Posterior cingulate gyrus (tissue), 11 donors: ENCODE measurements at places on chromosomes 16 and 17.

- no peak for DNase-seq
Measured at GRCh38 chr17:59067756-59068155, 38.9 kb downstream of the TRIM37 start.

DNA sequence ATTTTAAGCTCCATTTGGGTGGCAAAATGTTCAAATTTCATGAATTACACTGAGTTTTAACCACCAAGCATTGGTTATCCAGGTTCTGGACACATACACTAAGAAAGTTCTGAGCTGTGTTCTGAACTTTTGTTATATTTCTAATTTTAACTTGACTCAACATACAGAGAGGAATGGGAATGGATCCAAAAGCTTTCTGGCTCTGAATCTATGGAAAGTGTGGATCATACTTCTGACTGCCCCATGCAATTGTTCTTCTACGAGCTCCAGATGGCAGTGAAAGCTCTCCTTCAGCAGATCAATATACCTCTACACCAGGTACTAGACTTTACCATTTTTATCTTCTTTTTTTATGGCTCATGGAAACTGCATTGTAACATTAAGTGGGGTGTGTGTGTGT, 113.0 kb upstream of the NOG start:
- no peak for DNase-seq

DNA sequence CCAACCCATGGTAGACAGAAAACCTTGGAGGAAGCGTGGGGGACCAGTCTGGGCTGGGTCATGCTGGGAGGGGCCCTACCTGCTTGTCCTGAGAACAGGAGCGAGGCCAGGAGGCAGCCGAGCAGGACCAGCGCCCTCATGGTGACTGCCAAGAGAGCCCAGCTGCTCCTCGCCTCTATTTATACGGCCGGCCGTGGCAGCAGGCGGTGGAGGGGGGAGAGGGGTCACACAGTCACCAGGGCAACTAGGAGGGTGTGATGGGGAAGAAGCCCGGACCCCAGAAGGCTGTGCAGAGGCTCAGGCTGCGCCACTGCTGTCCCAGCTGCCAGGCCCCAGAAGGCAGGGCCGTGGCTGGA, at the start of gene SRL:
TSS of gene SRL (minus strand) at position 153 of the 356 bp plus-strand sequence. CDS start at position 140, 13 bp downstream.
- DNase-seq = no peak

GRCh38 chr16:31451681-31452351, 7.5 kb upstream of the ARMC5 start:
- DNase-seq = peak; percentile 89

DNA sequence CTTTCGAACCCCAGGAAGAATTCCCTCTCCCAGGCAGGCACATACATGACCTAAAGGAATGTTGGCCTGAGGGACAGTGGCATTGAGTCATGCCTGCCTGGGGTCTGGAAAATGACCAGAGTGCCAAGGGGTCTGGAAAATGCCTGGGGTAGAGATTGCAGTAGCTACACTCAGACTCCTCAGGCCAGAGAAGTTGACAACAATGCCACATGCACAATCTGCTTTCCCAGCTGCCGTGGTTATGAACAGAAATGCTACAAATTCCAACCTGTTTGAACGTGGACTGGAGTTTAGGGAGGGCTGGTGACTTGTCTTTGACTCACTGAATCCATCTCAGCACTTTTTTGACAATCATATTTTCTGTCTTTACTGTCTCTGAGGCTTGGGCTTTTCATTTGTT, 250.0 kb downstream of the ABCC12 start:
- DNase-seq = no peak

DNA sequence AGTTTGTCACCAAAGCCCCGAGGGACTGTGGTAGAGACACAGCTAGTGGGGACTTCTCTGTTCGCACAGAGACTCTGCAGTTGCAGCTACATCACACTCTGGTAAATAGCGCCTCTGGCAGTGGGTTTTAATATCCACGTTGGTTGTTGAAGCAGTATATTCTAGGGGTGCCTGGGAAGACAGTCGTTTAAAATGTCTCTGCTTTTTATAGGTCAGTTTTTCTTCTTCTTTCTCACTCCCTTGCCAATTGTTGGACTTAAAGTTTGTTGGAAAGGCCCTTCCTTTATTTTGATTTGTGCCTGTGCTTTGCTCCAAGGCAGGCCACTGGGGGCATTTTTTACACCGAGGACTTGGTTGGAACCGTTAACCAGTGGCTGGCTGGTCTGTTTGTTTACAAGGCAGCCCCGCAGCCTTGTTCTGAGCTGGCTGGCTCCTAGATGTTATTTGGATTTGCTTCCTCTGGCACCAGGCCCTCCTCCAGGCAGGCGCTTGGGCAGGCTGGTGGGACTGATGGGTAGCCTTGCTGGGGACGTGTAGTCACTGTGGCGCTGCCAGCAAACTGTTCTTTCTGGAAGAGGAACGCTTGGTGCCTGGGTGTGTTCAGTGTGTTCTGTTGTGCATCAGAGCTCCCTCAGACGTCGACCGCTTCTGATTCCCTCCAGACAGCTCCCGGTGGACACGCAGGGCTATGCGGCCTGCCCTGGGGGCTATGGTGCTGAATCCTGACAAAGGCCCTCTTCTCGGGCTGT, 218.2 kb upstream of the CHMP6 start:
- peak; percentile 96 for DNase-seq

DNA sequence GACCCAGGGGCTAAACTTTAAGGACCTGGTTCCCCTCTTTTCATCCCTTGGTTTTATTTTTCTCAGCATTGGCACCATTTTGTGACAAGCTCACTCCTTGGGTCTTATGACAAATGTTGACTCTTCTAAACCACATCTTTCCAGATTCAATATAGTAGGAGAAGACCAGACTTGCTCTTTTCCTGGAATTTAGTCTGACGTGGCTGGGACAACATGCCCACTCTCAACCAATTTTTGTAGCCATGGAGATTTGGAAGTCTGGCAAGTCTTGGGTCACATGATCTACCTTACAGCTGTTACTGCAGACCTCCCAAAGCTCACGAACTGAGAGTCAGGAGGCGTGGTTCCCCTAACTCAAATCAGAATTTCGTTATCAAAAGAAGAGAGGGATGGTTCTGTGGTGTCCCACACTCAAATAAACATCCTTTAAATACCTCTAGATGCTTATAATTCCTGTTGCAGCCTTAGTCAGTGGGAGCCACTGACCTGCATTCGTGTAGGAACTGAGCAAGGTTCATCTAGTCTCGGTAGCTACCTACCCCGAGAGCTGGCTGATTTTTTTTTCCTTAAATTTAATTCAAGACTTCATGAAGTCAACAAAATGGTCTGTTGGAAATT, 683.5 kb downstream of the MAF start:
- no peak for DNase-seq

DNA sequence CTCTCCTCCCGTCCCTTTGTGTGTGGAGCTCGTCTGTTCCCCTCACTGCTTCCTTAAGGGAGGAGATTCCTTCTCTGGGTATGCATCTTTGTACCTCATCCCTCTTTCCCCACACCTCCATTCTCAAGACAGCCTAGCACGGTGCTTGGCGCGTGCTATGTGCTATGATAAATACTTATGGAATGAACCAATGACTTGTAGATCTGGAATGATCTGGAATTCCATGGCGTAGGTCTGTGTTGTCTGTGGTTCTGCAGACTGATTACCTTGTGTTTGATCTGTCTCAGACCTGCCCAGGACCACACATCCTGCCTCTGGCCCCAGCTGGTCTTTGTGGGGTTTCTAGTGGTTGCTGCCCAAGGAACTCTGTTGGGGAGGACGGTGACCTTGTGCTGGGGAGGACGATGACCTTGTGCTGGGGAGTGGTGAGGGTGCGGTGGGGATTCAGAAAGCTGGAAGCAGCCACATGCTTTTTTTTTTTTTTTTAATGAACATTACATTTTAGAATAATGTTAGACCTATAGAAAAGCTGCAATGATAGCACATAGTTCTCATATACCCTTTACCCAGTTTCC, 33.5 kb upstream of the ETV4 start:
- DNase-seq = no peak

DNA sequence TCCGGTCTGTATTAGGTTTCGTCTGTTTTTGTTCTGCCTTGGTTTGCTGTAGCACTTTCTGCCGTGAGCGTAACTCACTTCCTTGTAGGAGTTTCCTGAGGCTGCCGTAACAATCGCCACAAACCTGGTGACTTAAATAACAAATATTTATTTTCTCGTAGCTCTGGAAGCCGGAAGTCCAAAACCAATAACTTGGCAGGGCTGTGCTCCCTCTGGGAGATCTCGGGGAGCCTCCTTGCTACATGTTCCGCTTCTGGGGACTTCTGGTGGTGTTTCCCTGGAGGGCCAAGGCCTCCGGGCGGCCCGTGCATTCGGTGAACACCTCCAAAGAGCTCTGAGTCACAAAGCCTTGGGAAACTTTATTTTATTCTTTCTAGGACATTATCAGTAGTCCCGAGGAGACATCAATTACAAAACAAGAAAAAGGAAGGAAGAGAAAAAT, 6.8 kb upstream of the WDR45B start:
- DNase-seq = no peak

DNA sequence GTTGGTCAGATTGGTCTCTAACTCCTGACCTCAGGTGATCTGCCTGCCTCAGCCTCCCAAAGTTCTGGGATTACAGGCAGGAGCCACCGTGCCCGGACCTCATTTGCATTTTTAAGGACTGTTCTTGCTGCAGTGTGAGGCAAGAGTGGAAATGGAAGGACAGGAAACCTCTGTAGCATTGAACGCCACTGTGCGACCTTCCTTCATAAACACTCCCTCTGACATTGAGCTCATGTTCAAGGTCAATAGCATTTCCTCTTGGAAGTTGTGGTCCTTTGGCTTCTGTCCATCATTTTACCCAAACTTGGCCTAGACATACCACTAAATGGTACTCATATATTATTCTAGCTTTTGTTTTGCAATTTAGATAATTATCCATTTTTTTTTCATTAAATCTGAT, 32.8 kb upstream of the ABCA8 start:
- no peak for DNase-seq

DNA sequence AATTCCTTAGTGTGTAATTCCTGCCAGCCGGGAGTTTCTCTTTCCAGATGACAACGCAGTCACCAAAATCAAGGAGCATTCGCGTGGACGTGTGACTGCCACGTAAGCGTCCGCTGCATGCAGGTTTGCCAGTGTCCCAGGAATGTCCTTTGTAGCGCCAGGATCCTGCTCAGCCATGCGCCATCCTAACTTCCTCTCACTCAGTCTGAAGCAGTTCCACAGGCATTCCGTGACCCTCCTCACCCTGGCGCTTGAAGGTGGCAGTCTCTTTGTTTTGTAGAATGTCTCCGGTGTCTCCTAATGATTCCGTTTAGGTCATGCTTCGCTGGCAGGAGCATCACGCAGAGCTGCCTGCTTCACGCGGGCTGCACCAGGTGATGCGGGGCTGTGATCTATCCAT, 88.6 kb downstream of the RPTOR start:
- no peak for DNase-seq

DNA sequence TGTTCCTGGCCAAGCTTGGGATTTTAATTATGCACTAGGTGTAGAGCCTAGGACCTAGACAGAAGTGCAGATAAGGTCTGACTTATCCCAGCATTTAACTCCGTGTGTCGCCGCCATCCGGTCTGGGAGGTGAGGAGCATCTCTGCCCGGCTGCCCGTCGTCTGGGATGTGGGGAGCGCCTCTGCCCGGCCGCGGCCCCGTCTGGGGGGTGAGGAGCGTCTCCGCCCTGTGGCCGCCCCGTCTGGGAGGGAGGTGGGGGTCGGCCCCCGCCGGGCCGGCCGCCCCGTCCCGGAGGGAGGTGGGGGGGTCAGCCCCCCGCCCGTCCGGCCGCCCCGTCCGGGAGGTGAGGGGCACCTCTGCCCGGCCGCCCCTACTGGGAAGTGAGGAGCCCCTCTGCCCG, 7.1 kb upstream of the B4GALNT2 start:
- DNase-seq = no peak

- no peak for DNase-seq
Measured at GRCh38 chr17:53570731-53571130, 252.0 kb upstream of the KIF2B start.

DNA sequence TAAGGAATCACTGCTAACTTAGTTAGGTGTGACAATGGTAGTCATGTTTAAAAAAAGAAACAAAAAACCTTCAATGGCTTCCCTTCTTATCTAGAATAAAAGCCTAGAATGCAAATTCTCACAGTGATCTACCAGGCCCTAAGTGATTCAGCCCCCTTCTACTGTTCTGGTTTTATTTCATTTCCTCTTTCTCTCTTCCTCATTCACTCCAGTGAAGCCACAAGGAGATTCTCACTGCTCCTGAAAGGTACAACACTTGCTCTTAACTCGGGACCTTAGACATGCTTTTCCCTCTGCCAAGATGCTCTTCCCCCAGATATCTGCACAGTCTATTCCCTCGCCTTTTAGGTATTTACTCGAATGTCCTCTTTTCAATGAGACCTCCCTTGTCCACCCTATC, 3.7 kb downstream of the PIGS start:
- no peak for DNase-seq

- DNase-seq = peak; percentile 23
Measured at GRCh38 chr17:73910206-73910605, 266.0 kb upstream of the SDK2 start.

DNA sequence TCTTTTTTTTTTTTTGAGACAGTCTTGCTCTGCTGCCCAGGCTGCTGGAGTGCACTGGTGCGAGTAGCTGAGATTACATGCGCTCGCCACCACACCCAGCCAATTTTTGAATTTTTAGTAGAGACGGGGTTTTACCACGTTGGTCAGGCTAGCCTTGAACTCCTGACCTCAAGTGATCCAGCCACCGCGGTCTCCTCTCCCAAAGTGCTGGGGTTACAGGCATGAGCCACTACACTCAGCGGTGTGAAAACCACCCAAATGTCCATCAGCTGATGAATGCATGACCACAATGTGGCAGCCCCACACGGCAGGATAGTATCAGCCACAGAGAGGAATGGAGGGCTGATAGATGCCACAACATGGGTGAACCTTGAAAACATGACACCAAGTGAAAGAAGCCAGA, 2.1 kb downstream of the P2RX5 start:
- no peak for DNase-seq

DNA sequence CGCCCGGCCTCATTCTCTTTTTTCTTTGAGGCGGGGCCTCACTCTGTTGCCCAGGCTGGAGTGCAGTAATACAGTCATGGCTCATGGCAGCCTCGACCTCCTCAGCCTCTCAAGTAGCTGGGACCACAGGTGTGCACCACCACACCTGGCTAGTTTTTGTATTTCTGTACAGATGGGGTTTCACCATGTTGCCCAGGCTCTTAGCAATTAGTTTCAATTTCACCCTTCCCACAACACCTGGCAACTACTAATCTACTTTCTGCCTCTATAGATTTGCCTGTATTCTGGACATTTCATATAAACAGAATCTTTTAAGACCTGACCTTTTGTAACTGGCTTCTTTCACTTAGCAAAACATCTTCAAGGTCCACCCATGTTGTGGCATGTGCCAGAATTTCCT, 8.0 kb upstream of the NT5M start:
- DNase-seq = no peak

DNA sequence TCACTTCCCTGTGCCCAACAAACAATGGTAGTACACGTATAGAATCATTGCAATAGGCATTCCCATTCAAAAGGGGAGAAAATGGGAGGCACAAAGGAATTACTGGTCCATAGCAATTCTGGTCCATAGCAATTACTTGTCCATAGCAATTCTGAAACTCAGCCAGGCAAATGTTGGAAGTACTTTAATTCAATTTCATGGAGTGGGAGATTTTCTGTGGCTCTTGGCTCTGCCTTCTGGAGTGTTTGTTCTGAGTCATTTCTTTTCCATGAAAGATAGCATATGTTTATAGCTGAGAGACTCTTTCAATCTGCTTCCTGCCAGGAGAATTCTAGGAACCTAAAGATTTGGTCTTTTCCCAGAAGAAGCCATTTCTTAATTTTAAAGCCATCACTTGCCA, 182.8 kb upstream of the ELAC2 start:
- no peak for DNase-seq

- no peak for DNase-seq
Measured at GRCh38 chr17:12789481-12790248, at the start of gene ARHGAP44. ARHGAP44 (plus strand) TSS chr17:12789498; CDS start chr17:12789839, 341 bp downstream.
